ENCODE measurements at places on chromosomes 4 and X. TPM values are rescaled to one million over a fixed set of nuclear protein-coding genes. Genes with fewer than 3 reads are reported as not detected.

Gene TMPRSS11D
- not detected for total RNA-seq

Gene TCP11X2
- not detected for total RNA-seq

Gene TBX22
- not detected for total RNA-seq

Gene NIPAL1
- 0.73 TPM for total RNA-seq

Gene EPGN
- not detected for total RNA-seq

Gene FRAS1
- not detected for total RNA-seq

Gene REELD1
- 2.6 TPM for total RNA-seq

Gene PCSK1N
- not detected for total RNA-seq

Gene GSX2
- total RNA-seq, result not detected

Gene KLKB1
- 0.16 TPM for total RNA-seq

Gene GSPT2
- total RNA-seq, result 12.9 TPM

Gene AWAT2
- not detected for total RNA-seq

Gene WDR17
- total RNA-seq, result 5.7 TPM

Gene SPINK2
- 1.2 TPM for total RNA-seq

Gene FDCSP
- total RNA-seq, result not detected

Gene PNCK
- total RNA-seq, result not detected

Gene CC2D2A
- not detected for total RNA-seq

Gene EDNRA
- not detected for total RNA-seq

Gene MAGEA11
- not detected for total RNA-seq

Gene HSFX4
- total RNA-seq, result not detected

Gene CYP4V2
- total RNA-seq, result 7.7 TPM

Gene GUF1
- 21.5 TPM for total RNA-seq

Gene PDGFRA
- not detected for total RNA-seq

Gene POF1B
- 1.3 TPM for total RNA-seq

Gene ARHGAP24
- 155 TPM for total RNA-seq

Gene STATH
- not detected for total RNA-seq

Gene NWD2
- not detected for total RNA-seq

Gene ERAS
- not detected for total RNA-seq

Gene RGS12
- total RNA-seq, result 10.6 TPM

Gene MAGEA4
- total RNA-seq, result not detected

Gene ABCD1
- total RNA-seq, result 2.8 TPM

Gene POLN
- total RNA-seq, result 1.4 TPM

Gene STK32B
- total RNA-seq, result not detected

Gene POU4F2
- total RNA-seq, result not detected

Gene TNIP3
- total RNA-seq, result 0.15 TPM

Gene IRF2
- total RNA-seq, result 66.2 TPM

Gene GPC3
- total RNA-seq, result not detected

Gene ITGB1BP2
- total RNA-seq, result 2.8 TPM

Measured in activated B cell treated with CpG ODN at 0.5 μM for 24 hours (primary cell).